Glomerular endothelial cell (primary cell): ENCODE measurements at places on chromosomes 16 and 17. TPM values are rescaled to one million over a fixed set of nuclear protein-coding genes. Genes with fewer than 3 reads are reported as not detected.

GRCh38 chr17:21078016-21078780, 35.4 kb upstream of the USP22 start:
- DNase-seq: no peak

DNA sequence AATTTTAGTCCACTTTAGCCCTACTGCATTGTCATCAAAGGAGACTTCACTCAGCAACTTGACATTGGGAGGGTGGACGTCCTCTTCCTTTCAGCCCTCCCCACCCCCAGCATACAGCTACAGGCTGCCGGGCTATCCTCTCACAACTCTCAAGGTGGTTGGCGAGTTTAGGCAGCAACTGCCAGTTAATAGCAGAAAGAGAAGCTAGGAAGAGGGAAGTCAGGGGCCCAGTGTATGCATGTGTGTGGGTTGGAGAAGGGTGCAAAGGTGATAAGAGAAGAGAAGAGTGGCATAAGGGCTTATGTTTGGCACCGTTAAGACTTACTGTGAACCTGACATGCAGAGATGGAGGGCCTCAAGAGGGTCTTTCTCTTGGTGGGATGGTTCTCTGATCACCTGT, 31.8 kb downstream of the CCL4 start:
- DNase-seq: no peak

Gene PTX4
- total RNA-seq: 0.18 TPM in 1 of 2 replicates, not detected in the other

Gene KRTAP4-5
- total RNA-seq: not detected in 2 replicates

Gene CEP95
- 11.1 and 25.2 TPM in 2 replicates for total RNA-seq
